ENCODE measurements at places on chromosomes 4 and X. TPM values are rescaled to one million over a fixed set of nuclear protein-coding genes. Genes with fewer than 3 reads are reported as not detected.
A peak's percentile ranks its signal among the peaks of the same experiment; 100 is the strongest.

Gene F8A2
- not detected for total RNA-seq

Gene SSX2B
- total RNA-seq, result not detected

Gene NUDT6
- 14.7 TPM for total RNA-seq

Gene TCEAL3
- total RNA-seq, result 1.3 TPM

Gene LRP2BP
- 0.73 TPM for total RNA-seq

DNA sequence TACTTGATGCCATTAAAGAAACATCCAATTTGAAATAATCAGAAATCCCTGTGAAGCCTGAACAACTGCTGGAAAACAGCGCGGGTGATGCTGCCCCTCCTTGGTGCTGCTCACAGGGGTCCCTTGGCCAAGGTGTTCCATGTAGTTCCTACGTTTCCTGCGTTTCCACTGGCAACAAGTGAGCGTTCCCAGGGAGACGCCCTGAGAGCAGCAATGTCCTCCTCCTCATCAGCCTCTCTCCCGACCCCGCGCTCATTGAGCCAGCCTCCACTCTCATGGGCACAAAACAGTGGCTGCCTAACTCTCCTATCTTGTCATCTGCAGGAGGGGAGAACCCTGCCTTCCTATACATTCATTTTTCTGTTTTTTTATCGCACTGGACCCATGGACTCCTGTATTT, 18.9 kb downstream of the LETM1 start:
- no peak for DNase-seq
- H3K4me3 ChIP-seq, result no peak overlapping the region
- H3K4me1 ChIP-seq, result peaks cover 12% of the 10 kb centered on the region
- H3K36me3 ChIP-seq, result peaks cover 7% of the 10 kb centered on the region
- H3K27me3 ChIP-seq, result no peaks in the 10 kb centered on the region

- H3K27me3 ChIP-seq, result no peaks in the 10 kb centered on the region
- H3K4me3 ChIP-seq, result no peak overlapping the region
- peaks cover 2% of the 10 kb centered on the region for H3K36me3 ChIP-seq
- no peak for DNase-seq
These were observed 90.9 kb upstream of the SPRY1 start for GRCh38 chr4:123305736-123306135.

DNA sequence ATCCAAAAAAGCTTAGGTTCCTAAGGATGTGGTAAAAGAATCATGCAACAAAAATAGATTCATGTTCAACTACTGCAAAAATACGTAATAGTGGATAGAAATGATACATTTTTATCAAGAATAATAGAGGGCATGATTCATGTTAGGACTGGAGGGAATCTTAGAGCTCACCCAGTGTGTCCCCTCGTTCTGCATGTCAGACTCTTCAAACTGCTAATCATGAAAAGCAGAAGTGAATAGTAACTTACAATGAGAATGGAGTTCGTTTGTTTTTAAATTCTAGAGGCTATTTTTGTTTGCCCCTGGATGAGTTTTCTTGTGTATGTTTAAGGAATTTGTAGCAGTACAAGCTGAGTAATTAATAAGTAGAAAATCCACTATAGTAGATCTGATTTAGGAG, 79.4 kb downstream of the MSL3 start:
- H3K4me1 ChIP-seq, result peaks cover 2% of the 10 kb centered on the region
- no peak overlapping the region for H3K27ac ChIP-seq
- no peak overlapping the region for H3K4me3 ChIP-seq

DNA sequence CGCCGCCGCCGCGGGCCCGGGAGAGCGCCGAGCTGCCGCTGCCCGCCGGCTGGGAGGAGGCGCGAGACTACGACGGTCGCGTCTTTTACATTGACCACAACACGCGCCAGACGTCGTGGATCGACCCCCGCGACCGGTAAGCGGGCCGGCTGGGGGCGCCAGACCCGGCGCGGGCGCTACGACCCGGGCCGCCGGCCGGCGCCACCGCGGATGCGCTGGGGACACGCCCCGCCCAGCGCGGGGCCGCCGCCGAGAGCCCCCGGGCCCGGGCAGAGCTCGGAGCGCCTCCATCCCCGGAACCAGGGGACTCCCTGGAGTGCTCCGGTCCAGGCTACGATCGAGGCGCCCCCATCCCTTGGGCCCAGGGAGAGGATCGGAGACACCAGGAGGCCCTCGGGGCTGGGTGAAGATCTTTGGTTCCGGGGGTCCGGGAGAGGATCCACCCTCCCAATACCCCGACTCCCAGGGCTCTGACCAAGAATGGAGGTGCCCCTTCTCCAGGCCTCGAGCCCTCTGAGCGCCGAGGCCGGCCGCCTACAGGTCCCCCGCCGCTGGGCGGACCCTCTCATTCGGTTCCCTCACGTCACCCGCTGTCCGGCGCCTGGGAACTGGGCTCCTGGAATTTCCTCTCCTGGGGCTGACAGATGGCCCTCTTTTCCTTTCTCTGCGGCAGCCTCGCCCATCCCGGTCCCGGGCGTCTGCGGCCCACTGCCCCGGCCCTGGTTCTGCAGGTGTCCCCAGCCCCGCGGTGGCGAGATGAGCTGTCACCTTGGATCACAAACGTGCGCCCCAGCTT, 48.8 kb downstream of the CLDN34 start:
- H3K4me3 ChIP-seq, result peak overlapping the region; percentile 57
- H3K36me3 ChIP-seq, result no peaks in the 10 kb centered on the region
- peaks cover 41% of the 10 kb centered on the region for H3K4me1 ChIP-seq
- H3K27ac ChIP-seq, result no peak overlapping the region

DNA sequence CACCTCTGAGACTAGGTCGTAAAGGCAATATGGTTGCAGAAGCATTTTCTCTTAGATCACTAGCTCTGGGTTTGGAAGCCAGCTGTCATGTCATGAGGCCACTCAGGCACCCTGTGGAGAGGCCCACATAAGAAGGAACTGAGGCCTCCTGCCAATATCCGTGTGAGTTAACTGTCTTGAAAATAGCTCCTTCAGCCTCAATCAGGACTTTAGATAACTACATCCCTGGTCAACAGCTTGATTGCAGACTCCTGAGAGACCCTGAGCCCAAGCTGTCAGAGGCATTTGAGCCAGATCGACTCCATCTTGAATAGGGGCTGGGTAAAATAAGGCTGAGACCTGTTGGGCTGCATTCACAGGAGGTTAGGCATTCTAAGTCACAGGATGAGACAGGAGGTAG, 15.1 kb upstream of the REPS2 start:
- H3K27ac ChIP-seq, result no peak overlapping the region
- no peaks in the 10 kb centered on the region for H3K4me1 ChIP-seq
- no peak for DNase-seq
- no peak overlapping the region for H3K4me3 ChIP-seq
- no peaks in the 10 kb centered on the region for H3K36me3 ChIP-seq

DNA sequence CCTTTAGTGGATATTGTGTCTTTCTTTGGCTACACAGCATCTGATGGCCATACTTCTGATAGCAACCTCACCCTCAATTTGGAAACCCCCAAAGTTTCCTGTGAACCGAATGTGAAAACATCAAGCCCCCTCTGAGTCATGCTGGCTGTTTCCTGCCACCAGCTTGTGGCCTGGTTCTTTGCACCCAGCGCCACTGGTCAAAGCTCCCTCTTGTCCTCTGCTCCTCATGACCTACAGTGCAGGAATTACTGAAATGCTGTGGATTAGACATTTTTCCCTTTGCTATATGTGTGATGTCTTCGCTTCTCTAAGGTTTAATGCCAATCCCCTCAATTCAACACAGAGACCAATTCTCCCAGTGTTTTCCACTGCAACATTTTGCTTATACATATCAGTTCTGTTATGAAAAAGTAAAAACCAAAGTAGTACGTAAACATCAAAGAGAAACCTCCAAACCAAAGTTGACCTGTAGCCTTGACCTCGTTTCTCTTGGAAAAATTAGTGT, 224.0 kb upstream of the TENM3 start:
- H3K4me1 ChIP-seq, result peaks cover 10% of the 10 kb centered on the region
- peak overlapping the region; percentile 70 for H3K27ac ChIP-seq
- H3K4me3 ChIP-seq, result no peak overlapping the region
- DNase-seq, result peak; percentile 40
- H3K27me3 ChIP-seq, result no peaks in the 10 kb centered on the region

DNA sequence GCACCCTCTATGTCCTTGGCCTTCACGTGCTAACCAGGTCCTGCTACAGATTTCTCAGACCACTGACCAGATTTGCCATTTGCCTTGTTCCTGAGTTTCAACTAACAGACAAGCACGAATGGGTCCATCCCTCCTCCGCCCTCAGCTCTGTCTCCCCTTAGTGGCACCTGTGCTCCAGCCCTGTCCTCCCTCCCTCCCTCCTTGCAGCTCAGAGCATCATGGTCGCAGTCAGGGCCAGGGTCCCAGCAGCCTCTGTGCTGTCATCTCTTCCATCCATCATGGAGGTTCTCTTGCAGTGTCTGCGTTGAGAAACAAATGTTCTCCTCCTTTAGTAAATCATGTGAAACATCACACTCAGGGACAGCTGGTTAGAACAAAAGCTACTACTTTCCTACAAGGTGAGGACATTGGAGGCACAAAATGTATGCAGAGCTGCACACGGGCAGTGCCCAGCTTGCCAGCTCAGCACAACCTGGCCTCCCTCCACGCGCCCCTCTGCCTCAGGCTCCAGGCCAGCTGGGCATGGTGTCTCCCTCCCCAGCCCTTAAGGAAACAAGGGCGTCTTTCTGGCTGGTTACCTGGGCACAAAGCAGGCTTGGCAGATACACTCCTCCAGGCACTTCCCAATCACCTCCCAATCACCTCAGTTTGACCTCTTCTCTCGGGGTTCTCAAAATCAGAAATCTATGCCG, 79.5 kb upstream of the ATP6AP2 start:
- no peak overlapping the region for H3K4me3 ChIP-seq
- DNase-seq, result no peak
- H3K27ac ChIP-seq, result no peak overlapping the region
- no peaks in the 10 kb centered on the region for H3K27me3 ChIP-seq

DNA sequence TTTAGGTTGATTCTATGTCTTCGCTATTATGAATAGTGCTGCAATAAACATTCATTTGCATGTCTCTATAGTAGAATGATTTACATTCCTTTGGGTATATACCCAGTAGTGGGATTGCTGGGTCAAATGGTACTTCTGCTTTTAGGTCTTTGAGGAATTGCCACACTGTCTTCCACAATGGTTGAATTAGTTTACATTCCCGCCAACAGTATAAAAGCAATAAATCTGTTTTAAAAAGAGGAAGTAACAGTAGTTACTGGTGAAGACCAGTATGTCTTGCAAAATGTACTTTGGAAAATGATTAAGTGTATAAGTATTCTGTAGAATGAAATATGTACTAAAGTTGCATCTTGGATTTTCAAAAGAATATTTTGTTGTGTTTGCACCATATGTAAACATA, 77.3 kb downstream of the SHROOM4 start:
- no peak for DNase-seq
- H3K27ac ChIP-seq, result no peak overlapping the region
- H3K4me1 ChIP-seq, result no peaks in the 10 kb centered on the region
- no peak overlapping the region for H3K4me3 ChIP-seq
- H3K36me3 ChIP-seq, result no peaks in the 10 kb centered on the region

- no peak overlapping the region for H3K4me3 ChIP-seq
- H3K4me1 ChIP-seq, result peaks cover 48% of the 10 kb centered on the region
- H3K27ac ChIP-seq, result no peak overlapping the region
- no peaks in the 10 kb centered on the region for H3K27me3 ChIP-seq
- H3K36me3 ChIP-seq, result peaks cover 12% of the 10 kb centered on the region
These were observed 120.5 kb downstream of the CAMK2D start for GRCh38 chr4:113641025-113641431.

DNA sequence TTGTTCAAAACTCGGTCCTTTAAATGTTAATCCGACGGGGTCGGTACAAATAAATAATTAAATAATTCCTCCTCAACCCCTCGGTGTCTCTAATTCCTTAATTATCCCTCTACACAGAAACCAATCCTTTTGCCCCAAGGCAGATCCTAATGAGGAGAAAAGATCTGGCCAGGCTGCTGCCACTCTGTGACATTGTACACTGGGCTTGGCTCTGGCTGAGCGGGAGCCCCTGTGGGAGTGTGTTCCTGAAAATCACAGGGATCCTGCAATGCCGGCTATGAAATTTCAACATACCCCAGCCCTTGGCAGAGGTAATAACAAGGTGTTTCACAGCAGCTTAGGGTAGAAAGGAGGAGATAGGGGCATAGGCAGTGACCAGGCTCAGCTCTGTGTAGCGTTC, 96.0 kb downstream of the DHRSX start:
- no peaks in the 10 kb centered on the region for H3K4me1 ChIP-seq
- H3K27ac ChIP-seq, result no peak overlapping the region
- H3K27me3 ChIP-seq, result no peaks in the 10 kb centered on the region
- no peak overlapping the region for H3K4me3 ChIP-seq
- DNase-seq, result no peak

GRCh38 chrX:134538316-134538715, 78.4 kb downstream of the HPRT1 start:
- peaks cover 10% of the 10 kb centered on the region for H3K4me1 ChIP-seq
- H3K36me3 ChIP-seq, result no peaks in the 10 kb centered on the region
- DNase-seq, result no peak
- H3K27me3 ChIP-seq, result peaks cover 2% of the 10 kb centered on the region
- no peak overlapping the region for H3K4me3 ChIP-seq

DNA sequence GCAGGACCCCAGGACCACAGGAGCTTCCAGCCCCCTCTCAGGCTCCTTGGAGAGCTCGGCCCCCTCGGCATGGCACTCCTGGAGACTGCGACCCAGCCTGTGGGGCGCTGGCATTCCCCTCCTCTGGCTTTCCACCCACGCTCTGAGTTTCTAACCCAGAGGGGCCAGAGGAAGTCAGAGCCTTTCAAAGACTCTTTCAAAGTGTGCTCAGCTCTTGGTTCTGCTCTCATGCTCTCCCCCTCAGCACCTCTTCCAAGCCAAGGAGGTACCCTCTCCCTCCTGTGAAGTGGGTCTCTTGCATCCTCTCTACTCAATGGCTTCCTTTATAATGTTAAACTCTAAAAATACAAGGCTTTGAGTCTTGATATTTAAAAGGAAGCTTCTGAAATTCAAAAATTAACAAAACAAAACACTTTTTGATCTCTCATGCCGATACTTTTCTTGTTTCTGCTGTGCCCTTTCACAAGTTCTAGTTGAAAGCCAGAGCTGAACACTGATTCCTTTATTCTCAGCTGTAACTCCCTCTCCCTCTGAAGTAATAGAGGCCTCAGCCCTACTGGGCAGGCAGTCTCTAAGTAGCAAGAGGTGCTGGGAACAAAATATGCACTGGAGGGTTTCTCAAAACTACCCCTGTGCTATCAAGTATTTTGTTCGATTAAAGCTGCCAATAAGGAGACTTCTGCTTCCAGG, 82.8 kb downstream of the NAT8L start:
- peaks cover 3% of the 10 kb centered on the region for H3K4me1 ChIP-seq
- no peak overlapping the region for H3K27ac ChIP-seq
- no peaks in the 10 kb centered on the region for H3K36me3 ChIP-seq
- H3K4me3 ChIP-seq, result no peak overlapping the region
- peaks cover 5% of the 10 kb centered on the region for H3K27me3 ChIP-seq

Data from activated CD8-positive, alpha-beta memory T cell treated with anti-CD3 and anti-CD28 coated beads, Interleukin-2, amount 10 ng/mL, durations not matched to agents 7 days and 5 days (primary cell).